ENCODE measurements at places on chromosomes 5 and 9.
A peak's percentile ranks its signal among the peaks of the same experiment; 100 is the strongest.

DNA sequence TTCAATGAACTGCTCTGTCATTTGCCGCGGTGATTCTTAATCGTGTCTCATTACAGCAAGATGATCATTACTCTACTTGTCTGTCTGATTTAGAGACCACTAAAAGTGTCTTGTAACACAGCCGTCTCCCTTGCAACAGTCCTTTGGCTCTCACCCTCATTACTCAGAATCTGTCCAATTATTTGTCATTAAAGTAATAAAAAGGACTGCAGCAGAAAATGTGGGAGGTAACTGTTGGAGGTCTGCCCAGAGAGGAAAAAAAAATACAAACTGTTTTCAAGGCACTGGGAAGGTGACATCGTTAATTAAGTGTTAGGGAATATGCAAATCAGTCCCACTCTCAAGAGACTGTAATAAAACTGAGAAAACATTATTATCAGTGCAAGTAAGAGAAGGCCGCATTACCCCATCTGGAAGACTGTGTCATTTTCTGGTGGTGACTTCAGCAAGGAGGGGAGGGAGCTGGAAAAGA lies 281.0 kb downstream of the RASEF start:
- no peak for DNase-seq

DNA sequence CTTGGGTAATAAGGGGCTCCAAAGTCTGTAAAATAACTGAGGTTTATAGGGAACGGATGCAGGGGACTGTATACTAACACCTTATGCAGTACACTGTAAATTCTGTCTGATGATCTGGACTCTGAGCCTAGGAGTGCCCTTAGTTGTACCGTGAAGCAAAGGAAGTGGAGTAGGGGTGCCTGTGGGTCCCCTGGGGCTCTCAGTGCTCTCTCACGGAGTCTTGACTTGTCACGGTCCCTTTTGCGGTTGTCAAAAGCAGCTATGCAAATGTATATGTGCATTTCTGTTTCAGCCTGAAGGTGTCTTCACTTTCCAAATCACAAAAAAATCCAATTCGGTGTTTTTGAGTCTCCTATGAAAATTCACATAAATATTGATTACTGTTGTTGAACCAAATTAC lies 17.8 kb downstream of the DMRT1 start:
- DNase-seq = no peak

DNA sequence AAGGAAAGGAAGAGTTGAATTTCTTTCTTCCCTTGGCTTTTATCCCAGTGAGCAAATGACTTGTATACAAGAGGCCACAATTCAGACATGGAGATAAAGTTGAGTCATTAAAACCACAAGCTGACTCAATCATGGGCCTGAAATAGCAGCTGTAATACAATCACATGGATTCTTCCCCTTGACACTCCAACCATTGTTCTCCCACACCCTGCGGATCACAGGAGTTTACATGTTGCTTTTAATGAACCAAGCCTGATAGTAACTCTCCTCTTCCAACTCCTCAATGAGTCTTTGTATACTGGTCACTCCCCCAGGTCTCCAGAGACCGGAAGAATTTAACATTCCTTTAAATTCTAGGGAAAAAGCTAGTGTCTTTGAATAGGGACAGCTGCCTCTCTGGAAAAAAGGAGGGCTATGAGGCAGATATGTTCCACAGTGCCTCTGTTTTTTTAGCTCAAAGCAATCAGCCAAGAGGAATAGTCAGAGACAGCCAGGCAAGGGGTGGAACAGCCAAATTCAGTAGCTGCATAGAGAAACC lies 32.4 kb downstream of the PCDHGC5 start:
- DNase-seq = no peak

- DNase-seq = no peak
Measured at GRCh38 chr9:82882138-82882537, 180.8 kb downstream of the RASEF start.

DNA sequence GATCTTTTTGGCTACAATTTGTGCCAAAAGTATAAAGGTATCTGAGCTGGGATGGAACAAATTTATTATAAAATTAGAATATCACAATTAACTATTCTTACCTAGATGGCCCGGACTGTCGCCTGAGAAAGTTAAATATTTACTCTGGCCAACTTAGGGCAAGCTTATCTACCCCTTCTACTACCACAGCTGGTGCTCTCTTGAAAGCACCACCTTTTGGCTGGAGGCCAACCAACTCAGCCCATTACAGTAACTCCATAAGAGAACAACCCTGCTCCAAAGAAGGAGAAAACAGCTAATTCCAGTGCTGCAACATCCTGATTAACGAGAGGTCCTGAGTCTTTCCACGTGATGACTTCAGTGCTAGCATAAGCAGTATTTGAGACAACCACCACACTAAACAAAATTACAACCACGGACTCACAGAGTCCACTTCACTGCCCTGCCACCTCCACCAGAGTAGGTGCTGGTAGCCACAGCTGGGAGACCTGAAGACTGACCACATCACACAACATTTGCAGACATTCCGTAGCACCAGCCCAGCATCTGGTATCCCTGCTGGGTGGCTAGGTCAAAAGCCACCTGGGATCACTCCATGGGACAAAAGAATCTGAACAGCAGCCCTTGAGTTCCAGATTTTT lies 43.2 kb downstream of the RGMB start:
- DNase-seq = no peak

GRCh38 chr5:154514331-154514730 lies 36.3 kb upstream of the HAND1 start:
- DNase-seq = no peak

- peak; percentile 69 for DNase-seq
Measured at GRCh38 chr9:131734165-131734610, 5.7 kb downstream of the RAPGEF1 start.

GRCh38 chr9:112248722-112249121 lies 73.6 kb upstream of the SUSD1 start:
- no peak for DNase-seq

DNA sequence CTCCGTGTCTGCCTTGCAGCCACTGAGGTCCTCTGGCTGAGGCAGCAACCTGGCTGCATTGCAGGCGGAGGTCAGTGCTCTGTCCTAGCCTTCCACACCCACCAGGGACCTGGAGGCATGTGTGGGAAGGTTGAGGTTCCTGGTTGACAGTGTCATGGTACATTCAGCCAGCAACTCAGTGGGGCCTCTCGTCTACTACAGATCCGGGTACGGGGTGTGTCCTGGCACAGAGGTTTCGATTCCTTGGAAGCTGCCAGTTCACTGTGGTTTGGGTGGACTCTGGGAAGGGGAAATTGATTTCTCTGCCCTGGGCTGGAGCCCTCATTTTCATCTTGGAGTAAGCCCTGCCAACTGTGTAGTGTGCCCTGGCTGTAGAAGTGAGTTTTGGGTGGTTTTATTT lies 45.1 kb downstream of the PDE8B start:
- DNase-seq = no peak

- no peak for DNase-seq
Measured at GRCh38 chr9:79353856-79354520, 217.8 kb upstream of the TLE4 start.

DNA sequence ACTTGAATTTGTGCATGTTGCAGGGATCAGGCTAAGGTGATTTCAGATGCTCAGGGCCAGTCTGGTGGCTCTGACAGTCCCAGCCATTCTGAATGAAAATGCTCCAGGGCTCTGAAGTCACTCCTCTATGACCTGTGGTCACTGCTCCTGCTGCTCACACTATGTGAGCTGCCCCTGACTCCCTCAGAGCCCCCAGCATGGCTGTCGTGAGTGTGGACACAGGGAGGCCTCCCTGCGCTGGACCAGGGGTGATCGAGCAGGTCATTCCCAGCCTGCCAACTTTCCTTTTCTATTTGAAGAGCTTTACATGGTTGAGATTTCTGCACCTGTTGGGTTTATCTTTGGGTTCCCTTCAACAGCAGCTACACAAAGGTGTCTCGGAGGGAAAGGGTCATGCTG lies 74.5 kb downstream of the WNK2 start:
- no peak for DNase-seq

DNA sequence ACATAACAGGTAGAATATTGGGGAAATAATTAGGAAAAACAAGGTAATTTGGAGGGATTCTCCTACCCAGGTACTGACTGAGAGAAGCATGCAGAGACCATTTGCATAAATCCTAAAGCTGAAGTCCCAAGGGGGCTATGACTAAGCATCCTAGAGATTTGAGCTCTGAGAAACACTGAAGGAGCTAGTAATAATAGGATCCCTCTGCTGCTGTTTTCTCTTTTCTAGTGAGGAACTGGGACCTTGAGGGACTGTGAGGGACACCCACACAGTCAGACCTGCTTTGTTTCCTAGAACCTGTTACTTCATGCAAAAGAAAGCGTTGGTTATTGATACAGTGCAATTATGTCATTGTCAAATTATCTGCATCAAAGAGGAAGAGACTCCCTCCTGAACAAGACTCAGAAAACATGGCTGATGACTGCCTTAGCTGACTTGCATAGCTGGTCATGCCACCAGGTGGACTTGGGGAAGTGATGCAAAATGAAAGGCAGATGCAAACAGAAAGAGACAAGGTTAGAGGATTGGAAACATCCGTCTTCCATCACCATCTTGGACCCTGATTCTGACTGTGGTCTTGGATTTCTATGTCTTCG lies 335.4 kb downstream of the NTRK2 start:
- DNase-seq = no peak

GRCh38 chr9:1319436-1319835 lies 269.3 kb downstream of the DMRT2 start:
- no peak for DNase-seq

GRCh38 chr5:178433273-178433775 lies 156.9 kb downstream of the COL23A1 start:
- no peak for DNase-seq

- DNase-seq = peak; percentile 40
Measured at GRCh38 chr5:170334626-170335025, 37.0 kb upstream of the LCP2 start.

- DNase-seq = no peak
Measured at GRCh38 chr9:16425562-16426231, 444.8 kb downstream of the BNC2 start.

DNA sequence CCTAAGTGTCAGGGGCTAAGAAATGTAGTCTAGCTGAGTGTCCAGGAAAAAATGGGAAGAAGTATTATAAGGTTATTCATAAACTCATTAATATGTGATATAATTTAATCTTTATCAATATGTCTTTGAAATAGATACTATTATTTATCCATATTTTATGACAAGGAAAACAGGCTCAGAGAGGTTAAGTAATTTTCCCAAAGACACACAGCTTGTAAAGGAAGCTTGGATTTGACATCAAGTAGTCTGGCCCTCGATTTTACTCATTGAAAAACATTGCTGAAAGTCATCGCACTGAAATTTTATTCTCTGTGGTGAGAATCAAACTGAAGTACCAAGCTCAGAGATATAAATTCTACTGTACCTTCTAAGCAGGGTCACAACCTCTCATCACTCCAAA lies 276.9 kb downstream of the MSX2 start:
- no peak for DNase-seq

DNA sequence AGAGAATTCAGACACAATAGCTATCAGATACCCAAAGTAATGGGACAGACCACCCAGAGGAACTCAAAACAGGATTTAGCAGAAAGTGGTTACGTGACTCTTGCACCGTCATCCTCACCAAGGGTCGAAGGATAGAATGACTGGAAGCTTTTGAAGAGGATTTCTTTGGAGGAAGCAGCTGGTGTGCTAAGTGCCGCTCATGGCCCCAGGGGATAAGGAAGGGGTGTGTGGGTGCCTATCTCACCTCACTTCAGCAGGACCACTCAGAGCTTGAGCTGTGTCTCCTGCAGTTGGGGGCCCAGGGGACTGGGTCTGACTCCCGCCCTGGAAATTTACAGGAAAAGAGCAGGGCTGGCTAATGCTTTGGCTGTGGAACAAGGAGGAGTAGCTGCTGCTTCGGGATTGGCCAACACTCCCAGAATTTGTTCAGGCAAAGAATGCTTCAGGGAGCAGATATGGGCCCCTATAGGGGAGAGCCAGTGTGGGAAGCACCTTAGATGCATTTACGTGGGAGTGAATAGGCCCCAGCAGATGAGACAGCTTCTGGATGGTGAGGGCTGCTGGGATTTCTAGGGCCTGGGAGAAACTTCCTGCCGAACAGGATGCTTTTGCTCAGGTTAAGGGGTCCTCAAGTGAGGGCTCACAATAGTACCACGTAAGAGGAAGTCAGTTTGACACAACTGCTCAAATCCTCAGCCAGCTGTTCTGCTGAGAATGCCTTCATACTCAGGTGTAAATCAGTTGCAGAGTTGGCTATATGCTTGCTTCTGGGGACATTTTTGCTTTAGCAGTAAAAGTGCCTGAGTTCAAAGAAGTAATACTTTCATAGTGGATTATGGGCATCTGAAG lies 29.1 kb upstream of the TOMM5 start:
- DNase-seq = no peak

DNA sequence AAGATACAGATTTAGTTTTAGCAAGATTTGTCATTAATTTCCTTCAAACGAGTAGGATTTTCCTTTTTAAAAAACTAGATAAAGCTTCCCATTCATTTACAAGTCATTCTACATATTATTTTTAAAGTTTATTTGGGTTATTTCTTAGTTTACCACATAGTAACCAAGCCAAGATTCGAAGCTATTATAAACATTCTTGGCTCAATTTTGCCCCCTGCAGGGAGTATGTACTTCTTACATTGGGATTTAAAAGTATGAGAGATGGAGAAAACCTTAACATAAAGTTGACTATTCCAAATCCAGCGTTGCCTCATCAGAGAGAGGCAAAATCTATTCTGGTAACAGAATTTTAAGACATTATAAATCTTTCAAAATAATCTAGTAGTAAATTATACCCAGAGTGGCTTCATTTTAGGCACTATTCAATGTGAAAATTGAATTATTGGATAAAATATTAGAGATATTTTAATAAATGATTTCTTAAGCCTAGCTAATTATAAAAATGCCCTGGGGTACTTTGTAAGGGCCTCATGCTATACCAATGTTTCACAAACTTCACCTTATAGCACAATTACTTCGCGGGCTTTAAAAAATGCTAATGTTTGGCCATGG lies 39.1 kb downstream of the FBN2 start:
- no peak for DNase-seq
